IMR-90 (cell line): ENCODE measurements at places on chromosomes 5 and 9. TPM values are rescaled to one million over a fixed set of nuclear protein-coding genes. Genes with fewer than 3 reads are reported as not detected.

Gene EMB
- total RNA-seq: 1.4 and 4.4 TPM in 2 replicates

Gene GOLM1
- 54.8 and 63.9 TPM in 2 replicates for total RNA-seq

Gene PTGS1
- total RNA-seq: 21.1 and 24.7 TPM in 2 replicates

Gene C9orf153
- not detected in 2 replicates for total RNA-seq

Gene SLC36A2
- total RNA-seq: not detected in 2 replicates

Gene FOXD1
- 3.2 and 6.4 TPM in 2 replicates for total RNA-seq

Gene PRDM9
- total RNA-seq: not detected in 2 replicates

DNA sequence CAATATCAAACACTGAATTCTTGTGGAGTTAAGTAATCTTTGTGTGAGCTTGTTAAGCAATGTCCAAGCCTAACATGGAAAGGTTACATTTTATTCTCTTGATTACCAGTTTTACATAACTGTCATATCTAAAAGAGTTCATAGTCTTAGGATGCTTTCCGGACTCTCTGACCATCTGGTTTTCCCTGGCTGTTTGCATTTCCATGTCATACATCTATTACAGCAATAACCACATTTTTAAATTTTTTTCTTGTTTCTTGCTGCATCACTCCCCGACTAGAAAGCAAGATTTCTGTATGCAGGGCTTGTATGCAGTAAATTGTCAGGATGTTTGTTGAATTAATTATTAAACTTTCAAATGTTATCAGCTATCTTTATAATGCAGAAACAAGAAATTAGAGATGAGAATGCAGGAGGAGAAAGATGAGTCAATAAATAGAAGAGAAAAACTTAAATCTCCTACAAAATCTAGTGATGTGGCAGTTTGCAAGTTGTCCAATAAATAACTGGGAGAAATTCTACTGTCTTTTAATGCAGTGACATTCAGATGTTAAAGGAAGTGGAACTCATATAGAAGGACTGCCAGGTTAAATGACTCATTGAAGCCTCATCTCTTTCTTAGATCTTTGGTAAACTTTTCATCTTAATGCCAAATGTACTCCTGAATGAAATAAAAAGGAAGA, 179.6 kb upstream of the SGCD start:
- no peaks in the 10 kb centered on the region for H3K27me3 ChIP-seq
- H3K36me3 ChIP-seq: no peaks in the 10 kb centered on the region
- H3K4me1 ChIP-seq: peaks cover 11% of the 10 kb centered on the region

DNA sequence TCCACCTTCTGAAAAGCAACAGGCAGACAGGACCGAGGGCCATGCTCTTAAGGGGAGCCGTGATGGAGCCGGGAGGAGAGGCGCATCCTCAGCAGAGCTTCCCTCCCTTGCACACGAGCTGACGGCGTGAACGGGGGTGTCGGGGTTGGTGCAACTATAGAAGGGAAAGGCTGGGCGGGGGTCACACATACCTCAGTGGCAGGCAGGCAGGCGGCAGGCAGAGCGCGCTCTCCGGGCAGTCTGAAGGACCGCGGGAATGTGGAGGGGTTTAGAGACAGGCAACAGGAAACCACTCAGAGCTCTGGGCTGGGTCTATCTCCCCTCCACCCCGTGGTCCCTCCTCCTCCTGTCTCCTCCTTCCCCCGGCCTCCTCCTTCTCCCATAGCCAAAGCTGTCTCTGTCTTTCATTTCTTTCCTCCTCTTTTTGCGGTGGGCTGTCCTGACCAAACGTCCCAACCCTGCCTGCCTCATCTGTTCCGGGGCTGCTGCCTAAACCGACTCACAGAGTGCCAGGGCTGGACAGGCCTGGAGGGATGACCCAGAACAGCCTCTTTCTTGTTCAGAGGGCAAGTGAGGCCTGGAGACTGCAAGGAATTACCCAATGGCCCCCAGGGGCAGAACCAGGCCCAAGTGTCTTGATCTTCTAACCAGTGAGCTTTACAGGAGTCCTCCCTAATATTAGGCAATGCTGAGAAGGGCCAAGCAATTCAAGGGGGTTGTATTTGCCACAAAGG, at the start of gene SPARC:
TSS of gene SPARC (minus strand) at position 242 of the 734 bp plus-strand sequence. CDS start 10,727 bp downstream, outside the sequence.
- H3K4me3 ChIP-seq: peak within 1 kb of the TSS; percentile 84
- peaks cover 20% of the 10 kb centered on the region for H3K4me1 ChIP-seq
- no peaks in the 10 kb centered on the region for H3K27me3 ChIP-seq
- H3K27ac ChIP-seq: peak within 1 kb of the TSS; percentile 96
- DNase-seq: peak; percentile 96

GRCh38 chr5:16976625-16977008, 40.5 kb upstream of the MYO10 start:
- no peak for DNase-seq
- no peaks in the 10 kb centered on the region for H3K36me3 ChIP-seq

DNA sequence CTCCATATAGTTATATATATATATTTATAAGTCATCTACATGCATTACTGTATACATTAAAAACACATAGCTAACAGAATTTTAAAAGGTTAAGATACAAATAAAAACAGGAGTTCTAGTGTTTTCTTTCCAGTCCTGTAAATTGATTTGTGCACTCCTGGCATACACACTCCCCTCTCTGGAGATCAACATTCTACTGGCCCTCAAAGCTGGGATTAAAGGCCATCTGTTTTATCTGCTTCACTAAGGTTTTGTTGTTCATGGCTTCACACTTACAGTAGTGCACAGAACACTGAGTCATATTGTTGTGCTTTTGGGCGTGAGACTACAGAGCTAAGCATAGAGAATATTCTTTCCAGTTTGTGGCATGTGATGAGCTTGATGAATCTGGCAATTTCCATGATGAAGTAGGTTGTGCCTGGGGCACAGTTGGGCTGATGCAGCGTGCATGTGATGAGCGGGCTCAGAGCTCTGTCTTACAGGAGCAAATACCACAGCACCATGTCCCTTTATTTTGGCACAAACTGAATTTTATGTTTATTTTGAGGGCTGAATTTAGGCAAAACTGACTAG, 98.2 kb downstream of the TAF11L14 start:
- H3K27me3 ChIP-seq: no peaks in the 10 kb centered on the region
- H3K4me3 ChIP-seq: no peak overlapping the region

DNA sequence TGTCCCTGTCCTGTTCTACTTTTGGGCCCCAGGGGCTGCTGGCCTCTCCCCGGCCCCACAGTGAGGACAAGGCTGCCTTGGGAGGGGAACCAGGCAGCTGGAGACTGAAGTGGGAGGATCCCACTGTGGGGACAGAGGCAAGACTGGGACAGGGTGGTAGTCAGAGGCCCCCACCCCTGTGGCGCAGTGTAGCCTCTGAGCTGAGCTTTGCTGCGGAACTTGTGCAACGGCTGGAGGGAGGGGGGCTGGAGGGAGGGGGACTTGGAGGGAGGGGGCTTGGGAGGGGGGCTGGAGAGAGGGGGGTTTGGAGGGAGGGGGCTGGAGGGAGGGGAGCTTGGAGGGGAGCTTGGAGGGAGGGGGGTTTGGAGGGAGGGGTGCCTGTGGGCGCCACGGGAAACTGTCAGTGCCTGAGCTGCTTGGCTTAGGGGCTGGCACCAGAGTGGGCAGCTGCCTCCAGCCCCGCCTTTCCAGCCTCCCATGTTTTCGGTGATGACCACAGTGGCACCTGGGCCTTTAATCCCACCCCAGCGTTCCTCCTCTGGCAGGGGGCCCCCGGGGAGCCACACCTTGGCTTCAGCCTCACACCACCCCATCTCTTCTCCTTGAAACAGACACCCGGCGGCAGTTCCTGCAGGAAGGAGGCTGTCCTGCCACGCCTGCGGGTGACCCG, 2.3 kb upstream of the FUT7 start:
- H3K27me3 ChIP-seq: peaks cover 2% of the 10 kb centered on the region; the same call in 1 of the 2 replicates
- no peak overlapping the region for H3K27ac ChIP-seq
- peaks cover 5% of the 10 kb centered on the region for H3K36me3 ChIP-seq
- H3K4me3 ChIP-seq: no peak overlapping the region
- DNase-seq: no peak

DNA sequence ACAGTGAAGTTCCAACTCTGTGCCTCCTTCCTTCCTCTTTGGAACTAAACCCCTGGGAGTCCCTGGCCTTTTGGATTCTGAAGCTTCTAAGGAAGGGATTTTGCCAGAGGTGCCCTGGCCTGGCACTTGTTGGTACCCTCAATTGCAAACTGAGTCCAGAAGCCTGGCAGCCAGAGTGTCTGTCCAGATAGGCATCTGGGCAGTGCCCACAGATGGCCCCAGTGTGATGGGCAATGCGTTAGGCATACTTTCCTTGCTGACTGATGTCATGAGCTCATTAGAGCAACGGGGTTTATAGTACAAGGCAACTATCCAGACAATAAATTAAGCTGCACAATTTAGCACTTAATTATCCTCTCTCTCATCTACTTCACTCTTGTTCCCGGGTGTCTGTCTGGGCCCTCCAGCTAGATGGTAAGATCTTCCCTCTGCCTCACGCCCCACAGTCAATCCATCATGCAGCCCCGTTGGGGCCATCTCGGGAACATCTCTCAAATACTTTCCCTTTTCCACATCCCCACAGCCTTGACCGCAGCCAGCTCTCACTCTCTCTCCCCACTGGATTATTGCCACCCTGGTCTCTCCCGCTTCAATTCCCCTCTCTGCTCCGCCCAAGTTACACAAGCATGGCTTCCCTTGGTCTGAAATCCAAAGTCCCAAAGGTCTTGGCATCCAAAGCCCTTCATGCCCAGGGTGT, 157.5 kb upstream of the SMIM23 start:
- H3K36me3 ChIP-seq: no peaks in the 10 kb centered on the region
- H3K27me3 ChIP-seq: peaks cover 57% of the 10 kb centered on the region
- H3K4me1 ChIP-seq: no peaks in the 10 kb centered on the region
- no peak for DNase-seq
- no peak overlapping the region for H3K27ac ChIP-seq

DNA sequence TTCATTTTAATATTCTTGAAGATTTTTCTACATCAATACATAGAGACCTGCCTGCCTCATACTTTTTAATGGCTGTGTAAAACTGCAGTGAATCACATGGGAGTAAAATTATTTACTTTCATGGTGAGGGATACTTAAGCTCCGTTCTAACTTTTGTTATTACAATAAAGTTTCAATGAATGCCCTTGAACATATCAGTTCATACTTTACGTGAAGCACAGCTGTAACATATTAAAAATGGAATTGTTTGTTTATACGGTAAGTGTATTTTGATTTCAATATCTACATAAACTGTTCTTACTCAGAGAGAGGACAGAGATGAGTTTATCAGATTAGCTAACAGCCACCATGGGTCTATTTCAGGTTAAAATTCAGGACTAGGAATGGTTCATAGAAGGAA, 155.1 kb downstream of the NR3C1 start:
- no peak overlapping the region for H3K4me3 ChIP-seq
- DNase-seq: peak; percentile 68
- no peaks in the 10 kb centered on the region for H3K27me3 ChIP-seq
- no peaks in the 10 kb centered on the region for H3K36me3 ChIP-seq

DNA sequence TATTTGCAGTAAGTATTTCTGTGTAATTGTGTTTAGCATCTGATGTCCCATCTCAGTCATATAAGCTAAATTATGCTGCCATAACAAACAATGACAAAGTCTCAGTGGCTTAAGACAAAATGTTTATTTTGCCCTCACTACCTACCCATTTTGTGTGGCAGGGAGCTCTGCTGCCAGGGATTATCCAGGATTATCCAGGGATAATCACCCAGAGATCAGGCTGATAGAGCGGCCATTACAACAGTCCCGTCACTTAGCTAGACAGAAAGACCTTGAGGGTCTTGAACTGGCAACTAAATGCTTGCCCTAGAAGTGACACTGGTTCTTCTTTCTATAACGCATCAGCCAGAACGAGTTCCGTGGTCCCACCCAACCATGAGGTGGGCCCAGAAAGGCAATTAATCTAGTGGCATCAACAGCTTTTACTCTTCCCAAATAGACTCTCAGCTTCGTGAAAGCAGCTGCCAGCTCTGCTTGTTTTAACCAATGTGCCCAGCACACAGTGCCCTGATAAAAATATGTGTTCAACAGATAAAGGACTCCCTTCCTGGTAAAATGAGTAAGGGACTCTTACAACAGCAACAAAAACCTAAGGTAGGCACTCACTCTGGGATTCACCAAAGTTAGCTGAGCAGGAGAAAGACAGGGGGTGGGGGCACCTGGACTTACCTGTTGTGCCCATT, 22.8 kb downstream of the CCDC69 start:
- H3K4me3 ChIP-seq: no peak overlapping the region
- peaks cover 7% of the 10 kb centered on the region for H3K27me3 ChIP-seq
- no peaks in the 10 kb centered on the region for H3K4me1 ChIP-seq
- H3K27ac ChIP-seq: no peak overlapping the region
- no peaks in the 10 kb centered on the region for H3K36me3 ChIP-seq

DNA sequence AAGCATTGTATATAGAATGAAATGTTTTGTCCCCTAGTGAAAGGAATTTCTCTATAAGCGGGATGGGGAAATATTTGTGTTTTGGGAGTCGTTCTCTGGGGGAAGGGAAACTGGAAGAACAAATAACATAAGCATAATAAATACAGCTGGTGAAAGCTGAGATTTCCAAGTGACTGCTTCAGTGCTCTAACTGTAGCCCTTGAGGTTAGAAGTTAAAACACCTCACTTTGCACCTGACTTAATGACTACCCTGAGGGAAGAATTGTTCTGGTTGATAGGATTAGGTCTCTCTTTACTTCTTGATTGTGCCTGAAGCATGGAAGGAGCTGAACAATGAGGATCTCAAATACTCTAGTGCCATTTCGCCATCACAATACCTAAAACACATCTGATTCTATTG, 307.4 kb downstream of the MAN2A1 start:
- DNase-seq: no peak
- no peaks in the 10 kb centered on the region for H3K36me3 ChIP-seq
- no peaks in the 10 kb centered on the region for H3K27me3 ChIP-seq
- H3K4me1 ChIP-seq: no peaks in the 10 kb centered on the region
- H3K27ac ChIP-seq: no peak overlapping the region
- H3K4me3 ChIP-seq: no peak overlapping the region

DNA sequence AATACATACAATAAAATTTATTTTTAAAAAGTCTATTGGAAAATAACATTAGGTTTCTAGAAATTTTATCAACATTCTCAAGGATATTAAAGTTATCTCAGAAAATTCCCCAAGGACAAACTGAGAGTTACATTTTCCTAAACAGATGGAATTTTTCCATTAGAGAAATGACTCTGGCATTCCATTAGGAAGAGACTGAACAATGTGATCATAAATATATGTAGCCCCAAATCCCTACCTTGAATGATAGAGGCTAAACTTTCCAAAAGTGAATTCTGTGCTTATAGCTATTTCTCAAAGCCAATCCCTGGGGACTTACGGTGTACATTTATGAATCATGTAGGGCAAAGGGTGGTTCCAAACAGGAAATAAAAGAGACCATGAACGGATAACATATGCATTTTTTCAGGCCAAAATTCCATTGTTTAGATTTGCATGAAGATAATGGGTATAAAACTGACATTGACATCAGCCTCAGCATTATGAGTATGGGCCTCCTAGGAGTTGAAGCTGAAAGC, 1181.0 kb upstream of the DMAC1 start:
- no peaks in the 10 kb centered on the region for H3K27me3 ChIP-seq
- H3K4me3 ChIP-seq: no peak overlapping the region
- no peak for DNase-seq
- no peaks in the 10 kb centered on the region for H3K36me3 ChIP-seq
- H3K27ac ChIP-seq: no peak overlapping the region

- H3K4me1 ChIP-seq: no peaks in the 10 kb centered on the region
- no peak overlapping the region for H3K4me3 ChIP-seq
- no peaks in the 10 kb centered on the region for H3K36me3 ChIP-seq
- no peak for DNase-seq
These were observed 176.3 kb upstream of the PPP1R26 start for GRCh38 chr9:135303280-135303647.
